Activated naive CD4-positive, alpha-beta T cell (primary cell): ENCODE measurements at places on chromosomes 11 and 22.

DNA sequence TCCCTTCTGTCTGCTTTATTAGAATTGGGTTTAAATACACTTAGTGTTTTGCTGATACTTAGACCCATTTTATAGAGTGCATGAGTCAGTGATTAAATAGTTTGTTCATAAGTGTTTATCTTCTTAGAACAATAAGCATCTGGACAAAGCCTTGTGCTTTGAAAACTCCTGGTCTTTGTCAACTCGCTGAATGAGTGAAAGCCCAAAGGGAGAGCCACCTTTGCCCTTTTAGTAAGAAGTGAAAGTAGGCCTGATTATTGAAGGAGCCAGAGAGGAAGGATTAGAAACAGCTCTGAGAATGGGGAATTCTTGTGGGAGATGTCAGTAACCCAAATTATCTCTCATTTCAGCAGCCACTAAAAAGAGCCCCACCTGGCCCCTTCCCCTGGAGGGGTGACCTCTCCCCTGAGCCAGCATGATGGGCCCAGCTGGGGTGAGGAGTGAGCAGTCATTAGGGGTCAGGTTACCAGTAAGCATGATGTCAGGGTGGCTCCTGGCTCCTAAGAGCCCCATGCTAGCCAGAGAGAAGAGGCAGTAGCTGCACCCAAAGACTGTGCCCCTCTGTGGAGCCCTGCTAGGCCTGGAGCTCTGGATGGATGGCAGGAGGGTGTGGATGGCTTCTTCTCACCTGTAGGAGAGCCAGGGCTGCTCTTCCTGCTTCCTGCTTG lies 125.1 kb upstream of the E2F8 start:
- DNase-seq = no peak

DNA sequence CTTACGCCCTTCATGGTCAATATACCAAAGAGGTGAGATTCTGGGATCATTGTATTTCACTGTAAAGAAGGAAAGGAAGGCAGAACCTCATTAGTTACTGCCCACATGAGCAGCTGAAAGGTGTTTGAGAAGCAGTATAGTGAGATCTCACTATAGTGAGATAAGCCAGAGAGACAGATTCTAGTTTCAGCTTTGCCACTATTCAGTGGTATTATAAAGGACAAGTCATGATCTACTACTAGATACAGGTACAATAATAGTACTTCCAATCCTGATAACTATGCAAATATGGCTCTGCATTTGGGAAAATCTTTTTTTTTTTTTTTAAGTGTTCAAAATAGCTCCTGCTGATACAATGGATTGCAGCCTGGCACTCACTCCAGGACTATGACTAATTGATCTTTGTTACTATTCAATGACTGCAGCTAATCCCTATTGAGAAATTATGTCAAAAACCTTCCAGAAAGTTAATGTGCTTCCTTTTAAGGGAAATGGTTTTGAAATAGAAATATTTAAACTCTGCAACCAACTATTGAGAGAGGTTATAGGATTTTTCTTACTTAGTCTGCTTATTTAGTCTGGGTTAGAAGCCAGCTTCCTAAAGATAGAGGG lies 8.3 kb upstream of the DLAT start:
- DNase-seq = no peak

GRCh38 chr11:119322360-119322739 lies 5.4 kb upstream of the MCAM start:
- DNase-seq = no peak

DNA sequence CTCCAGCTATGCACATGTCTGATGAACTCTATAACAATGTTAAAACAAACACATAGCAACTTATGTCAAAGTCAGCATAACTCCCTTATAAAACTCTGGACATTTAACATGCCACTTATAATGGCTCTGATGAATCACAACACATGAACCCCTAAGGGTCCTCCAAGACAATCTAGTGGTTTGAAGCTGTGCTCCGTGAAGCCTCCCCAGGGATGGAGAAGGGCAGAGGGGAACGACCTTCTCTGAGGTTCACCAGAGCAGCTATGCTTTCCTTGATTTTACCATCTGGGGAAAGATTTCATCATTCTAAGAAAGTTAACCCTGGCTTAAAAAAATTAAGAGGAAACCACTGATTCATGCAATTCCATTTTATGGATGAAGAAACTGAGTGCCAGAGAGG lies 84.4 kb downstream of the MPPED2 start:
- no peak for DNase-seq

GRCh38 chr11:128988242-128988970 lies 45.7 kb upstream of the TP53AIP1 start:
- no peak for DNase-seq

GRCh38 chr11:127493330-127494022 lies 492.9 kb upstream of the KIRREL3 start:
- no peak for DNase-seq

- no peak for DNase-seq
Observed at GRCh38 chr11:67355023-67355793, 1.9 kb upstream of the POLD4 start.

GRCh38 chr11:90176069-90176468 lies 41.6 kb downstream of the NAALAD2 start:
- DNase-seq = no peak

GRCh38 chr11:94455861-94456260 lies 37.8 kb downstream of the MRE11 start:
- no peak for DNase-seq

GRCh38 chr11:2382936-2383851 lies 6.1 kb downstream of the CD81 start:
- DNase-seq = no peak
